ENCODE measurements at places on chromosomes 7 and 10.

DNA sequence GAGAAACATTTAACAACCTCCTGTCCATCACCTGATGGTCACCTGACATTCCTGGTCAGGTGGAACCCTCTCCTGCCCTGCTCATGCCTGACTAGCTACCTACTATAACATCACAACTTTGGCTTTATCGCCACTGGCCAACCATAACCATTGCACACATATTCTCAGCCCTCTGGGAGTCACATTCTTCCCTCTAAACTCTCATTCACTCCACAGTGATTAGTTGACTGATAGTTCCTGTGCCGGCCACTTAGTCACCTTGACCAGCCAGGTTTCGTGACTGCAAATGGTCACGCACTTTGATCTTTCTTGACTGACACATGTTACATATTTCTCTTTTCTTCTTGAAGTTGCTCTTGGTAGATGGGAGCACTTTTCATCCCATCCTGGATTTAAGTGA is 50.1 kb downstream of the GNAI1 start:
- DNase-seq: no peak

DNA sequence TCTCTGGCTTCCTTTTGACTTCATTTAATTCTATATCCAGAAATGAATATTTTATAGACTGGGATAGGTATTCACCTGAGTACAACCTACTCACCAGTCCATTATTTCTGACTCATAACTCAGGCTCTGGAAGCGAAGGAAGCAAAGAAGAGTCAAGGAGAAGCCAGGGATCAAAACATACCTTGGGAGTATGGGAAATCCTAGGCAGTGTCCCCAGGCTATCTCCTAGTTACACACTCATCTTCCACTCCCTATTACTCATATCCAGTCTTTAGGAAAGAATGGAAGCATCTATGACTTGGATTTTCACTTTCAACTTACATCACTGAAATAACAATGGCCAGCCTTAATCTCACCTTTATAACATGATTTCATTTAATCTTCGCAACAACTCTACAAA is 40.9 kb upstream of the ELAPOR2 start:
- DNase-seq: no peak

DNA sequence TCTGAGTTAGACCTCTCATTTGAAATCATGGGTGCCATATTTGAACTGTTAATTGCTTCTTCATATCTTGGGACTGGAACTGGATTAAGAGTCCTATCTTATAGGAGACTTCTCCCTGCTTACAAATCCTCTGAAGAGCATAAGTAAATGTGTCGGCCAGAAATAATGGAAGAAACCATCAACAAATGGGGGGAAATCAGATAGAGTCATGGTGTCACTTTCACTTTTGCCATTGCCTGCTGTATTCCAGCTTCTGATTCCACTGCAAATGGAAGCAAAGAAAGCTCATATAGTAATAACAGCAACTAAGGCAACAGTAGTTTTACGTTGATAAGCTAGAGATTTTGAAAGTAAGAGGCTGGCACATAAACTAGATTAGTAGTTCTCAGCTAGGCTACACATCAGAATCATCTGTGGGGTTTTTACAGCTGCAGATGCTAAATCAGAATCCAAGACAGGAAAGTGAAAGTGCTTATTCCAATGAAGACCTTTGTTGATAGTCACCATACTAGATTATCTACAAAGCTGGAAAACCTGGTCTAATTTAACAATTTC is 12.3 kb upstream of the CRPPA start:
- no peak for DNase-seq

GRCh38 chr10:73359492-73359891 is 828 bp upstream of the CFAP70 start:
- DNase-seq: no peak

DNA sequence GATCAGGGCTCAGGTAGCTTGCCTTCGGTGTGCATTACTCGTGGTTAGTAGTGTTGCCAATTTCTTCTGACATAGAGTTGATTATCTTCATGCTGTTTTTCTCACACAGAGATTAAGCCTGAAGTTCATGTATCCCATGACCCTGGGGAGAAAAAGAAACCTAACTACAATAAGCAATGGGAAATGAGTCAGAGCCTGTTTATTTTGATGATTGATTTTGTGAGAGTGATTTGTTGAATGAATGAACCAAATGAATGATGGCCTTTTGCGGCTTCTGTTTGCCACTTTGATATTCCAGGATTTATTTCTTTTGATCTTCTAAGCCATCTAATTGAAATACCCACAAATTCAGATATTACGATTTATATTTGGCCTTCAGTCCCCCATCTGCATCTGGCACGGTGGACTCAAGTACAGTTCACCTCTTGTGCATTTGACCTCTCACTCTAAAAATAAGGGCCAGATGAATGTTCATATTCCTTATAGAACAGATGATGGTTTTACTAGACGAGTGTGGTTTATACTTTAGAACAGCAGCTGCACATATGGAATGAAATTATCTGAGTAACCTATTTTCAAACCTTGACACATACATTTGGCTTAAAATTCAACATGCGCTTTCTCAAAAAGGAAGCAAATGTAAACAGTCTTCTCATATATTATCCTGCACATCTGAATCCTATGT is 110.7 kb downstream of the PLCE1 start:
- DNase-seq: peak; percentile 15

DNA sequence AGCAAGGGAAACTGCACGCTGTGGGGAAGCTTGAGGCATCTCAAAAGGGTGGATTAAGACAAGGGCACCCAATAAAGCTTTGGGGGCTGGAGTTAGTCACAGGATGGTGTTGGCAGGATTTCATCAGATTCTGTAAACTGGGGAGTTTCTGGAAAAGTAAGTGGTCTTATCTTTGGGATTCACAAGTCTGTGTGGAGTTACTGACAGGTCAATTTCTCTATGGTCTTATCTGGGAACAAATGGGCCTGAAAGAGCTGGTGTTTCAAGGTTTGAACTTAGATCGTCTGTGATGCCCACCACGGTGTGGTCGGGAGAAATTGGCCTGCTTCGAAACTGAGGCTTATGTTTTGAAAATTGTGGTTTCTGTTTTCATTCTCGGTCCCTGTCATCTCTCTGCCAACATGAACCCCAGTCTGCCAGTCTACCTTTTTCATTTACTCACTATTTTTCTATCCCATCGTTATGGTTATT is 23.8 kb upstream of the AOAH start:
- no peak for DNase-seq

- DNase-seq: no peak
Observed at GRCh38 chr10:25425776-25426175, 251.0 kb downstream of the GPR158 start.

DNA sequence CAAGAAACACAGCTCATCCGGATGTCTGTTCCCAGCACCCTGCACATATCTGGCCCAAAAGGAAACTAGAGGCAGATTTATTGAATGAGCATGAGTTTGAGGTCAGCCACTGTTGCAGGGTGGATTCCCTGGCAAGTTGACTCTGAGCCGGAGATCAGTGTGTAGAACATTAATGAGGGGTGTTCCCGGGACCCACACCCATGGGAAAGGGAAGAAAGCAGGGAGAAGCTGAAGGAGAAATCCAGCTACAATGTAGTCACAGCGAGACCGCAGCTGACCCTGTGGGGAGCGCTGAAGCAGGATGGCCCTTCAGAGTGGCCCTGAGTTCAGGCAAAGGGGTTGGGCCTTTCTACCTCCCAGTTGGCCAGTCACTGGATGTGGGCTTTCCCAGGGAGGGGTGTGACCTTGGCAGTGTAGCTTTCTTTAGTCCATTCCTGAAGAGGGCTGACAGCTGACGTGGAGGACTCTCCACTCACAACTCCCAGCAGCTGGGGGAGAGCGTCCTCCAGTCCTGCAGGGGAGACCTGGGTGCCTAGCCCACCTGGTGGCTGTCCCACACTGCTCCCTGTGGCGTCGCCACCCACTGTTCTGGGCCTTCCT is 324.2 kb upstream of the ZMIZ1 start:
- no peak for DNase-seq

- DNase-seq: no peak
Observed at GRCh38 chr7:31059551-31059950, 7.4 kb downstream of the ADCYAP1R1 start.

- DNase-seq: no peak
Observed at GRCh38 chr7:29811586-29811985, 5.3 kb downstream of the WIPF3 start.

DNA sequence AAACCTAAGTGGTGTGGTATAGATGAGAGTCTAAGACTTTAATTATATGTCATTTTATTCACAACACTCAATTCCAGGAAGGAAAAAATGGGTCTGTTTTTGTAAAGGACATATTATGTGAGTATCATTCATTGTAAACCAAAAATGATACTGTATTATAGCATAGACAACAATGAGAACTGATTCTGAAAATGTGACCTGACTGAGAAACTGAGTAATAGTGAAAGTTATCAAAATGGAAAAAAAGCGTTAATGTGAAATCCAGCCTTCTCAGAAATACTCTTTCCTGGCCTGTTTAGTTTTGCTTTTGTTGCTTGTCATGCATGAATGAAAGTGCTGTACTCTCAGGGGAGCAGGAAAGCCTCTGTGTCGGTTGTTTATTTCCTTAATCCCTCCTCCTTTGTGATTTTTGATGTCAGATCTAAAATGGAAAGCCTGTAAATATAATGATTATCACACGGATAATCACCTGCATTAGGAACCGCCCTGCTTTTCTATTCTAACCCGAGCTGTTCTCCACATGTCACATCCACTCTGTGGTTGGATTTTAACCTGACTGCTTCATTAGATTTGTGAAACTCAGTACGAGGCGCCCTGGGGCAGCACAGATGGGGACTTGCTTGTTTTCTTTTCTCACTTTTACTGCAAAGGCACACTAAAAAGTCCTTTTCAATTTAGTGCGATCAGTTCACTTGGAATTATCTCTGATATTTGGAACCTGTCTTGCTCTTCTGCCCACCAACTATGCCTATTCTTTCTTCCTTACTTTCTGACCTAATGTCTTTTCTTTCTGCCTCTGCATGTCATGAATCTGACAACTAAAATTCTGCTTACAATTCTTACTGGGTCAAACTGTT is 240.9 kb upstream of the KAT6B start:
- no peak for DNase-seq

DNA sequence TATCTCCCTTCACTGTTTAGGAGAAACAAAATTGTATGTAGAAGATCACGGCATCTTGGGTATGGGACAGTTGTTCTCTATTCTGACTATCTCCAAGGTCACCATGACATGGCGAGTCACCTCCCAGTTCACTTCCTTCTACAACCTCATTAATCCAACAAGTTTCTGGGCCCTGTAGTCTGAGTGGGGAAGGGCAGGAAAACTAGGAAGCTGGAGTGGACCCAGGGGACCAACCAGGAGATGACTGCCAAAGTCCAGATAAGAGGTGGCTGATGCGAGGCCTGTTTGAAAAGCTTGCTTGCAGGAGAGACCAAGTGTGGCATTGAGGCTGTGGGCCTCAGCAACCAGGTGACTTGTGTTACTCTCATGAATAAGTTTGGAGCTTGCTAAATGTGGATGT is 584.9 kb downstream of the TNS3 start:
- no peak for DNase-seq

GRCh38 chr10:97752956-97753355 is 16.0 kb downstream of the ZFYVE27 start:
- no peak for DNase-seq
